ENCODE measurements at places on chromosomes 3 and 15. TPM values are rescaled to one million over a fixed set of nuclear protein-coding genes. Genes with fewer than 3 reads are reported as not detected.

DNA sequence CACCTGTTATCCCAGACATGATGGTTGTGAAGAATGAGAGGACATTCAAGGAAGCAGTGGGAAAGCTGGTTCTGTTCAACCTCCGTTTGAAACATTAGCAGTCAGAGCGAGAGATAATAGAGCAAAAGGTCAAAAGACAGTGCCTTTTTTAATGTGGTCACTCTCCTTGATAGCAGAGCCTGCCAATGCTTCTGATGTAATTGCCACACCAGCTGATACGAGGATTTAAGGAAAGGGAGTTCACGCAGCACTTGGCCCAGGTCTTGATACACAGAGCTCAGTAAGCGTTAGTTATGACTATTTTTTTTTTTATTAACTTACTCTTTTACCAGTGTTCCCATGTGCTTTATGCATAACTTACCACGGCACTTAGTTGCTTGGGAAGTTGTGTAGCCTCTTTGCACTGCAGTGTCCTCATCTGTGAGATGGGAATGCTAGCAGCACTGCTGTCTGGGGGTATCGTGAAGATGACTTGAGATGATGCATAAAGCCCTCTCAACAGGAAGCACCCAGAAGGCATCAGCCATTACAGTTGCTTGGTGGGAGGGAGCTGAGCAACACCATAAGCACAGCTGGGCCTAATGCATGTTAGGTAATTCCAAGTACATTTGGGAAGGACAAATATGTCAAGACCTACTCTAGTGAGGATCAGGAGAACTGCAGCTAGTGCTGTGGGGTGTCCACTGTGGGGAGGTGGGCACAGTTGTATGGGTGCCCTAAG lies 123.3 kb upstream of the RASGRP1 start:
- no peaks in the 10 kb centered on the region for H3K36me3 ChIP-seq
- H3K4me3 ChIP-seq, result no peak overlapping the region
- H3K4me1 ChIP-seq, result no peaks in the 10 kb centered on the region
- no peak overlapping the region for H3K27ac ChIP-seq
- H3K27me3 ChIP-seq, result no peaks in the 10 kb centered on the region

- H3K4me1 ChIP-seq, result no peaks in the 10 kb centered on the region
- no peak overlapping the region for H3K4me3 ChIP-seq
- no peaks in the 10 kb centered on the region for H3K36me3 ChIP-seq
Observed at GRCh38 chr3:155462672-155463071, 169.2 kb upstream of the STRIT1 start.

DNA sequence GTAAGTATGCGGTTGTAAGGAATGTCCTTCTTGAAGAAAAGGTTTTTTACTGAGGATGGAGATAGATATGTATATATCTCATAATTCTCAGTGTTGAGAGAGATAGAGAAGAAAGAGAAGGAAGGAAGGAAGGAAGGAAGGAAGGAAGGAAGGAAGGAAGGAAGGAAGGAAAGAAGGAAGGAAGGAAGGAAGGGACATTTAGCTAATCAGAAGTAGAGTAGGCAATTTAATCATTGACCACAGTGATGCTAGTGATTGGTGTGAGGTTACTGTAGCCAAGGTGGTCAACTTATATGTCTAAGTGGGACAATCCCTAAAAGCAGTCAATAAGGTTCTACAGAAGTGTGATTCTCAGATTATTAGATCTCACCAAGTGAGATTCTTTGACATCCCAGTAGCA lies 751.8 kb upstream of the CBLB start:
- no peaks in the 10 kb centered on the region for H3K36me3 ChIP-seq
- H3K27ac ChIP-seq, result no peak overlapping the region
- H3K4me1 ChIP-seq, result no peaks in the 10 kb centered on the region
- H3K4me3 ChIP-seq, result no peak overlapping the region
- no peaks in the 10 kb centered on the region for H3K27me3 ChIP-seq

DNA sequence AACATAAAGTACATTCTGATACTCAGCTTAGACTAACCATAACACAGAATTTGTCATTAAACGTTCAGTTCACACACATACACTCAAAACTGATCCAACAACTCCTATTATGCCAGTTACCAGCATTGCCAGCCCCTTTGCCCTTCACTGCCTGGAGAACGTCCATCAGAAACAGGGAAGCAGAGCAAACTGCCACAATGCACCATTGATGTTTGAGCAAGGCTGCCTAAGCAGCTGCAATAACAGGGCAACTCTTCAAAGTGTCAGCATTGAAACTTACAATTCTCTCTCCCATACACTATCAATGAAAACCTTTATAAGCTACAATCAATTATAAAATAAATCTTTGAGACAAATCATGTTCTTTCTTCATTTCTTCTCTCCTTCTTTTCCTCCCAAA lies 85.1 kb downstream of the ZBTB20 start:
- DNase-seq, result no peak
- no peak overlapping the region for H3K4me3 ChIP-seq
- no peaks in the 10 kb centered on the region for H3K36me3 ChIP-seq

DNA sequence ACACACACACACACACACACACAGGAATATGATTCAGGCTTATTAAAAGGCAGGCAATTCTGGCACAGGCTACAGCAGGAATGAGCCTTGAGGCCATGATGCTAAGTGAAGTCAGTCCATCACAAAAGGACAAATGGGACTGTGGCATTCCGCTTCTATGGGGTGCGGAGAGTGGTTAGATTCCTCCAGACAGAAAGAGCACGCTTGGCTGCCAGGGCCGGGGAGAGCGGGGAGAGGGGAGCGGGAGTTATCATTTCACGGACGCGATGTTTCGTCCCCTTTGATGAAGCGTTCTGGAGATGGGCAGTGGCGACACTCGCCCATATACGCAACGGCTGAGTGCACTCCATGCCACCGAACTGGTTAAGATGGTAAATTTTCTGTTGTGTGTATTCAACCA lies 58.5 kb upstream of the FAM174B start:
- H3K27ac ChIP-seq, result peak overlapping the region; percentile 87
- peak overlapping the region; percentile 38 for H3K4me3 ChIP-seq
- H3K36me3 ChIP-seq, result no peaks in the 10 kb centered on the region
- H3K4me1 ChIP-seq, result no peaks in the 10 kb centered on the region

- no peaks in the 10 kb centered on the region for H3K4me1 ChIP-seq
- DNase-seq, result no peak
- peak overlapping the region; percentile 41 for H3K27ac ChIP-seq
- H3K4me3 ChIP-seq, result no peak overlapping the region
- H3K27me3 ChIP-seq, result no peaks in the 10 kb centered on the region
Observed at GRCh38 chr3:32577174-32577573, 6.5 kb upstream of the DYNC1LI1 start.

SMAD6 gene
- 30.1 TPM for total RNA-seq

DNA sequence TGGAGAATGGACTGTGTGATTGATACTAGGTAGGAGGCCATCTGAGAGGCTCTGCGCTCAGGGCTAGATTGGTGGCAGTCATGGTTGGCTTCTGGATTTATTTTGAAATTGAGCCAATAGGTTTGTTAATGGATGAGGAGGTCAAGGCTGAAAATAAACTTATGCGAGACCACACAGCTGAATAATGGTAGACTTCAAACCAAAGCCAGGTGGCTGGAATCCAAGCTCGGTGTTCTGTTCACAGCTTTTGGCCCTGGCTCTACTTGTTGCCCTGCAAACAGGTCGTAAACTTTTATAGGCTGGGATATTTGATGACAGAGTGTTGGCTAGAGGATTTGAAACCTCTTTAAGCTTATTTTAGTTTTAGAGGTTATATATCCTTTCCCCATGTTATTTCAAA lies 160.4 kb downstream of the CHL1 start:
- H3K4me3 ChIP-seq, result no peak overlapping the region
- H3K27ac ChIP-seq, result peak overlapping the region; percentile 73
- no peaks in the 10 kb centered on the region for H3K27me3 ChIP-seq
- H3K4me1 ChIP-seq, result no peaks in the 10 kb centered on the region

DNA sequence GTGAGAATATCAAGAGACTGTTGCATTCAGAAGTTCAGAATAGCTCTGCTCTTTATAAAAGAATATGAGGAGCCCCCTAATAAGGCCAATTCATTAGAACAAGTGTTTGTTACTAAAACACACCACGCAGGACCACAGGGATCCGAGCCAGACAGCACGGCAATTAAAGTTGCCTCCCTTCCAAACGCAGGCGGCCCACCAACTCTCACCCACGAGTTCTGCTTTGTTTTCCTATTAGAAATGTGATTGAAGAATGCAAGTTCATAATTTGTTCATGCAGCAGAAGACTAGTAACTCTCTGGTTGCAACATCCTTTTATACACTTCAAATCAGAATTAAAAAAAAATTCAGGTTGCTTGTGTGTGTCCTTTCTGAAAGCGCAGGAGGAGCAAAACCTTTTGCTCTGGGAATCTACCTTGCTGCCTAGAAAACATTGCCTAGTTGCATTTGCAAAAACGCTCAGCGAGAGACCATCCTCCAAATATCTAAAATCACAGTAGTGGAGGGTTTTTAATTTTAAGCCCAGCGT lies 1044.1 kb upstream of the NR2F2 start:
- no peaks in the 10 kb centered on the region for H3K36me3 ChIP-seq
- H3K4me1 ChIP-seq, result no peaks in the 10 kb centered on the region
- H3K27me3 ChIP-seq, result no peaks in the 10 kb centered on the region
- H3K27ac ChIP-seq, result peak overlapping the region; percentile 71
- no peak overlapping the region for H3K4me3 ChIP-seq

DNA sequence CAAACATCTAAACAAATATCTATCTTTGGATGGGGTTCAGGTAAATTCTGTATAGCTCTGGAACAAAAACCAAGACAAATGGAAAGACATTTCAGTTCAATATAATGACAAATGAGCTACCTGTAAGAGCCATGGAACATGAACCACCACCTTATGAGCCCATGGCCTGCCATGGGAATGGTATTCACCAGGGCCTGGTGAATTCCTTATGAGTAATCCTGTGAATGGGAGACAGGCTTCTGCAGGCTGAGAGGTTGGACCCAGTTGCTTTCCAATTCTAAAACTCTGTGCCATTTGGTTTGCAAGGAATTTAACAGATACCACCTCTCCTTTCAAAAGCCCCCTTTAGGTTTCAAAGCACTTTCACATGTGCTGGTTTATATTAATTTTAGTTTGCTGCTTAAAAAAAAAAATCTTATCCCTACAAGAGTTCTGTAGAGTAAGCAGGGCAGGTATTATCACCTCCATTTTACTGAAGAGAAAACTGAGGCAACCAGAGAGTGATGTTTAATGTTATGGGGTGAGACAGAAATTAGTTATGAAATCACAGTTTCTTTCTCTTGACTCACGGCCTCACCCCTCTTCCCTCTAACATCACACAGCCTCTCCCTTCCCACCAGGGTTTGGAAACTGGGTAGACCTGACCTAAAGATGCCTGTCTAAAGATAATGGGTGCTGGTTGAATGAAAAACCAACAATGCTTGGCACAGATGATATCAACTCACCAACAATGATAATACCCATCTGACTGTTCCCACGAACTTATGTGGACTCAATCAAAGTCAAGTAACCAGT lies 397.6 kb upstream of the WNT5A start:
- H3K27me3 ChIP-seq, result no peaks in the 10 kb centered on the region
- H3K36me3 ChIP-seq, result no peaks in the 10 kb centered on the region
- H3K4me1 ChIP-seq, result no peaks in the 10 kb centered on the region
- no peak for DNase-seq
- H3K4me3 ChIP-seq, result no peak overlapping the region

GRCh38 chr3:175257123-175257522 lies 398.0 kb downstream of the NAALADL2 start:
- H3K27me3 ChIP-seq, result no peaks in the 10 kb centered on the region
- H3K27ac ChIP-seq, result no peak overlapping the region
- no peak for DNase-seq
- H3K4me3 ChIP-seq, result no peak overlapping the region
- H3K4me1 ChIP-seq, result no peaks in the 10 kb centered on the region
- H3K36me3 ChIP-seq, result no peaks in the 10 kb centered on the region

DNA sequence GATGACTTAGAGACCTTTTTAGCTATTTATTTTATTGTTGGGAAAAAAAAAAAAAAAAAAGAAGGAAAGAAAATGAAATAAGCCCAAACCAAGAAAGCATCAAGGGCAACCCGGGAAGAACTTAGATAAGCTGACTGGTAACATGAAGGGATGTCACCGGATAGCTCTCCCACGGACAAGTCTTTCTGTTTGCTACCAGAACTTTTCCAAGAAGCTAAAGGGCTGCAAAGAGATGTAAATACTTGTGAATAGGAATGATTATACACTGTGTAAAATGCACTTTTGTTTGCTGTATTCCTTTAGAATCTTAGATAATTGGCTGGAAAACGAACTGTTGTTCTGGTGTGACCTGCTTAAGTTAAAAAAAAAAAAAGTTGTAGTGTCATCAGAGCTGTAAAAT lies 2.8 kb downstream of the FOXB1 start:
- no peak overlapping the region for H3K4me3 ChIP-seq
- H3K27me3 ChIP-seq, result peaks cover 16% of the 10 kb centered on the region
- no peak for DNase-seq
- H3K36me3 ChIP-seq, result no peaks in the 10 kb centered on the region

SLMAP gene
- total RNA-seq, result 182 TPM

- peak overlapping the region; percentile 19 for H3K27ac ChIP-seq
- no peaks in the 10 kb centered on the region for H3K27me3 ChIP-seq
- H3K4me1 ChIP-seq, result no peaks in the 10 kb centered on the region
- DNase-seq, result no peak
- H3K4me3 ChIP-seq, result no peak overlapping the region
- no peaks in the 10 kb centered on the region for H3K36me3 ChIP-seq
Observed at GRCh38 chr15:33068007-33068481, 126.5 kb downstream of the FMN1 start.

NBEAL2 gene
- 29.4 TPM for total RNA-seq

IQCF5 gene
- not detected for total RNA-seq

- peak overlapping the region; percentile 86 for H3K4me3 ChIP-seq
- H3K4me1 ChIP-seq, result peaks cover 13% of the 10 kb centered on the region
- peak; percentile 70 for DNase-seq
- peak overlapping the region; percentile 99 for H3K27ac ChIP-seq
Observed at GRCh38 chr15:72474912-72475628, 940 bp downstream of the ARIH1 start.

- no peaks in the 10 kb centered on the region for H3K27me3 ChIP-seq
- DNase-seq, result no peak
- H3K36me3 ChIP-seq, result no peaks in the 10 kb centered on the region
- H3K4me1 ChIP-seq, result no peaks in the 10 kb centered on the region
Observed at GRCh38 chr3:354432-354831, 157.9 kb downstream of the CHL1 start.

DNA sequence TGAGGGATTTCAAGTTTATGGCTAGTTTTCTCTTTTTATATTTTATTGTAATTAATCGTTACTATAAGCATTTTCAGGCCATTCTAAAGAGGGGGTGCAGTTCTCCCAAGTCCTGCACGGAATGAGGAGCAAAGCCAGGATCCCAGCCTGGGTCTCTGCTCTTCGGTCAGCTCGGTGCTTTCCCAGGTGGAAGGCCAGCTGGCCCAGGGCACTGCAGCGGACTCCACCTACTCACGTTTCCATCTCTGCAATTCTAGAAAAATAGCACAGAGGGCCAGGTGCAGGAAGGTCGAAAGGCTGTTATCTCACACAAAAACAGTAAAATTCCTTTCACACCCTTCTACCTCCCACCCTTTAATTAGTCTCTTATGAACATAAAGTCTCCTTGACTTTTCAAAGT lies 59.5 kb upstream of the HES1 start:
- H3K4me1 ChIP-seq, result no peaks in the 10 kb centered on the region
- H3K27me3 ChIP-seq, result no peaks in the 10 kb centered on the region
- H3K36me3 ChIP-seq, result no peaks in the 10 kb centered on the region
- no peak overlapping the region for H3K4me3 ChIP-seq
